ENCODE measurements at places on chromosomes 6 and 20.
A peak's percentile ranks its signal among the peaks of the same experiment; 100 is the strongest.

- no peak for DNase-seq
Measured at GRCh38 chr6:155455766-155456165, at the start of gene NOX3. Gene NOX3 (minus strand): TSS chr6:155455839. CDS start chr6:155455800, 39 bp downstream.

DNA sequence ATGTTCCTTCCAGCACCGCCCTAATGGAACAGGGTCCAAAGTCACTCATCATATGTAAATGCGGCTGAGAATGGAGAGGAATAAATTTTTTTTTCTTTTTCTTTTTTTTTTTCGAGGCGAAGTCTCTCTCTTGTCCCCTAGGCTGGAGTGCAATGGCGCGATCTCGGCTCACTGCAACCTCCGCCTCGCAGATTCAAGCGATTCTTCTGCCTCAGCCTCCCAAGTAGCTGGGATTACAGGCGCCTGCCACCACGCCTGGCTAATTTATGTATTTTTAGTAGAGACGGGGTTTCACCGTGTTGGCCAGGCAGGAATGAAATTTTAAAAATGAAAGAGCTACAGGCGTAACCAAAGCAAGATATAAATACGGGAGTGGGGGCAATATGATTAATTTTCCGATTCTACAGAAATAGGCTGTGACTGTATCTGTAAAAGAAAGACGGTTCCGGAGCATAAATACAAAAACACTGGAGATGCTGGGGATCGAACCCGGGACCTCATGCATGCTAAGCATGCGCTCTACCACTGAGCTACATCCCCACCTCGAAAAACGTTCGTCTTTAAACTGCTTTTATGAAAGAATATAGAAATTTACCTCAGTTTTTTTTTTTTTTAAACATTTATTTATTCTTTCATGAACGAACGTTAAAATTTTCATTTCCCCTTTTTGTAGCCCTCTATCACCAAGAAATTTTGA lies 132.2 kb downstream of the GPX5 start:
- peak; percentile 57 for DNase-seq

- DNase-seq: peak; percentile 2
Measured at GRCh38 chr20:21577551-21577950, 63.7 kb upstream of the NKX2-2 start.

DNA sequence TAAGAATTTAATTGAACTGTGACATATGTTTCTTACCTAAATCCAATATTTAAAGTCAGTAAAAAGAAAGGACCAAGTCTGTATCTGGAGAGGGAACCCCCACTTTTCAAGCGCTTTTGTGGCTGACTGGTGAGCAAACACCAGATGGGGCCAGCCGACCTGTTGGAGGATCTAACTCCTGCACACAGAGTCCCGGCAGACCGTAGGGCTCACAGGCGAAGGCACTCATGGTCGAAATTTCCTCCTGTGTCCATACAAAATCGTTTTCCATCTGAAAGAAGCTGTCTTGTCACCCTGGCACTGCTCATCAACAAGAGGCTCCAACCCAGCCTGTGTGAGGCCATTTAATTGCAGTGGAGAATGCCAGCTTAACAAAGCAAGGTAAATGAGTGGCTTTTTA lies 94.0 kb downstream of the SCML4 start:
- DNase-seq: no peak

DNA sequence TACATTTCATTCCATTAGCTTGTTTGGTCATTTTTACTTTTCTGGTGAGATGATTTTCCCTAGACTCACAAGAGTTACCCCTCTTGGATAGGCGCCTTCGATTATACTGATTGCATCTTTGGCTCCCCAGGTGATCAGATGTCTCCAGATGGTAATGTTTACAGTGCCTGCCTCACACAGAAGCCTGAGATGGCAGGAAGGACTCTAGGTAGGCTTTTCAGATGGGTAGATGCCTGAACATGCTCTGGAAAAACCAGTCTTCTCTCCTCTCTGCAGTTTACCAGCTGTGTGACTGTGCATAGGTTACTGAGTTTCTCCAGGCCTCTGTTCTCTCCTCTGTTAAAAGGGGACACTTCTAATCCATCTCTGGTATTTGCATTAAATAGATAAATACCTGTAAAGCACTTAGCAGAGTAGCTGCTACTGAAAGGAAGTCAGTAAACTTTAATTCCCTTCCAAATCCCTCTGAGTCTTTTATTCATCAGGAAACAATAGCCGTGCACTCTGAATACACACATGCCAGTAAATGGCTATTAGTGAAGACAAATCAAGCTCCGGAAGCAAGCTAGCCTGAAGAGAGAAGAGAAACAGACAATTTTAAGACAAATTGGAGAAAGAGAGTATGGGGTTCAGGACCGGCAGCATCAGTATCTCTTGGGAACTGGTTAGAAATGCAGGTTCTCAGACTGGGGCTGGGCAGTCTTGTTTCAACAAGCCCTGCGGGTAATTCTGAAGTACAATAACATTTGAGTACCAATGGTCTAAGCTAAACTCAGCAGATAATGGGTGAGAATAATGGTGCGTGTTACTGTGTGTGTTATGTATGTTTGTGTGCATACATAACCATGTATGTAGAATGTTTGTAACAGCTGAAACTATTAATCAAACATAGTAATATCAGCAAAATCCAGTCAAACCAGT lies 139.4 kb downstream of the UST start:
- DNase-seq: no peak

DNA sequence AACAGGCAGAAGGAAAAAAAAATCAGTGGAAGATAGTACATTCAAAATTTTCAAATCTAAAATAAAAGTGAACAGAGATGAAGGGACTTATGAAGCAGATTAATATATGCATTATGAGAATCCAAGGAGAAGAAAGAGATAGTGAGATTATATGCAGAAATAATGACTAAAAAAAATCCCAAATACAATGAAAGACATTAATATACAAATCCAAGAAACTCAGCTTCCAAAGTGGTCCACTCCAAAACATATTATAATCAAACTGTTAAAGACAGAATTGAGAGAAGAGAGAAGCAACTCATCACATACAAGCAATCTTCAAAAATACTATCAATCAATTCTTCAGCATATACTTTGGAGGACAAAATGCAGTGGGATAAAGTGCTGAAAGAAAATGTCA lies 73.5 kb upstream of the CARMIL1 start:
- DNase-seq: no peak

DNA sequence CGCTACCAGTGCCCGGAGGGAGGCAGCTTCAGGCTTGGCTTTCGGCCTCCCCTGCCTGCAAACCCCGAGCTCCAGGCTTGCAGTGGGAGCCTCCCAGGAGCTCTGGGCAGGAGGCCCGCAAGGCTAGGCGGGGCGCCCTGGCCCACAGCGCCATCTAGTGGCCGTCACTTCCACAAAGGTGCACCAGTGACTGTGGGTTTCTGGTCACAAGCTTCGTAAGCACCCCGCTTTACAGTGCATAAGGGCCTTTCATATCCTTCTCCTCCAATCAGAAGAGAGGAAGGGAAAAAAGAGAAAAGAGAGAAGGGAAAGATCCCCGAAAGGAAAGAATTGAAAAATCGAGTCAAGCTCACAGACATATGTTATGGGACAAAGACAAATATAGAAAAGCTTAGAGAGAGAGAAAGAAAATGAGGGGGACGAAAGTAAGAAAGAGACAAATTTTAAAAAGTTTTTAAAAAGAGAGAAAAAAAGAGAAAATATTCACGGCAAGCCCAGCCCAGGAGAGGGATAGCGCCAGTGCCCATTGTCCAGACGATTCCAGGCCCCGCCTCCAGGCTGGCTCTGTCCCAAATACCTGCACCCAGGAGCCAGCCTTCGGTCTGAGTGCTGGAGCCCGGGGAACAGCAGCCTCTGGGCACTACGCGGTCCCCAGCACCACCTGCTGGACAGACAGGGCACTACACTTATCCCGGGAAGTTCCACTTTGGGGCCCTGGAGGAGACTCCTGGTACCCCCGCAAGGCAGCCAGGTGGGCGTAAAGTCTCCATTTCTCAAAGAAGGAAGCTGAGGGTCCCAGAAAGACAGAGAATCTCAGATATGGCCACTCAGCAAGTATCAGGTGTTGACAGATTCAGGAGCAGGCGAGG lies 207.1 kb downstream of the PREX1 start:
- peak; percentile 68 for DNase-seq

DNA sequence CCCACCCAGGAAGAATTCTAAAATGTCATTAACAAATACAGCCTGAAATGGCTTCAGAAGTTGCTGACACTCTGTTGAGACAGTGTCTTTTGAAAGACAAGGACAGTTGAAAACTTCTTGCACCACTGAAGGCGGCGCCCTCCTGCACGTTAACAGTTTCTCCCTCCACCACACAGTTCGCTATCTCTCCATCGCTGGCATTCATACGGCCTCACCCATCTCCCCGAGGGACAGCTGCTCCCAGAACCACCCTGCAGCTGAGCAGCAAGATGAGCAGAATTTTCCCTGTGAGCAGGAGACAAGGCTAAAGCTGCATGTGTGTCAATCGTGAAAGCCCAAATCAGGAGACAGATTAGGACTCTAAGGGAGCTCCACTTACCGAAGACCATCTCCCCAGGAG lies 113.3 kb downstream of the LY86 start:
- DNase-seq: no peak

GRCh38 chr6:73285674-73286283 lies 22.8 kb upstream of the KHDC1 start:
- DNase-seq: peak; percentile 55

DNA sequence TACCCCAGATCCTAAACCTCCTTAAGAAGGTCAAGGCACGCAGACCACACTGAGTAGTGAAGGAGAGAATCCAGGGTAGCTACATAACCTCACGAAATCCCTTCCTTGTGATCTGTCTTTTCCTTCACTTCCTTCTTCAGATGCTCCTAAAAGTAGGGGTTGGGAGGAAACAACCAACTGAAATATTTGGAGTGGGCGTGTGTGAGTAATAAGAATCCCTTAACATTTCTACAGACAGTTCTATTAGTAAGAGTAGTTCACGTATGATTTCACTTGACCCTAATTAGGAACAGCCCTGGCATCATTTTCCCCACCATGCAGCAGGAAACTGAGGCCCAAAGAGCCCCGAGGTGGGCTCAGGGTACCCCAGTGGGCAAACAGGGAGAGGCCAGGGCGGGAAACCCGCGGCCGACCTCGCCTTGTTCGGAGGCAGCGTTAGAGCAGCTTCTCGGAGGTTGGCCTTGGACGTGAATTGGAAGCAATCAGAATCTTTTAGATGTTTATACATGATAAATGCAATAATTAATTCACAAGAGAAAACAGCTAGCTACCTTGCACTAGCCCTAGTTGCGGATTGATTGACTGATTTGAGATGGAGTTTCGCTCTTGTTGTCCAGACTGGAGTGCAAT lies 859 bp upstream of the RAE1 start:
- DNase-seq: no peak

- no peak for DNase-seq
Measured at GRCh38 chr20:63966944-63967322, 2.8 kb downstream of the ZNF512B start.

DNA sequence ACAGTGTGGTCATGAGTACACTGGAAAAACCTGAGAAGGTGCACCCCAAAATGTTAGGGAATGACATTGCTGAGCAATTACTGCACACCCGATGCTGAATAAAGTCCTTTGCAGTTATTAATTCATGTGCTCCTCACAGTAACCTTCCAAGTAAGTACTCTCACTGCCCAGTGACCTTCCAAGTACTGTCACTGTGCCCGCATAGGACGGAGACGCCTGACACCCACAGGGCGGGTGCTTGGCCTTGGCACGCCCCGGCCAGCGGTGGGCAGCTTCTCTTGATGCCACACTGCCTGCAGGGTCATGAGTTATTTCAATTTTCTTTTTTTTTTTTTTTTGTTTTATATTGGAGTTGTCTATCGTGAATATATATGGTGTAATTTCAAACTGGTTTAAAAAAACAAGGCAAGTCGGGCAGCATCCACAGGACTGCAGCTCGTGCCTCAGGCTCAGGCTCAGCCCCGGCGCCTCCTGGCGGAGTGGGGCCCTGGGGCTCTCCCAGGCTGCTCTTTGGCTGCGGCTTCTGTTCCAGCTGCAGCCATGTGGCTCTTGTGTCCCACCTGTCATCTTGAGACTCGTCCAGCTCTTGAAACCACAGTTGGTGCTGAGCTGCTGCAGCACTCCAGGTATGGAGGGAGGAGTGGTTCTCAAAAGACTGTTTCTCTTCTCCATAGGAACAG lies 27.0 kb downstream of the PNLDC1 start:
- DNase-seq: no peak
